ENCODE measurements at places on chromosomes 5 and 9.

DNA sequence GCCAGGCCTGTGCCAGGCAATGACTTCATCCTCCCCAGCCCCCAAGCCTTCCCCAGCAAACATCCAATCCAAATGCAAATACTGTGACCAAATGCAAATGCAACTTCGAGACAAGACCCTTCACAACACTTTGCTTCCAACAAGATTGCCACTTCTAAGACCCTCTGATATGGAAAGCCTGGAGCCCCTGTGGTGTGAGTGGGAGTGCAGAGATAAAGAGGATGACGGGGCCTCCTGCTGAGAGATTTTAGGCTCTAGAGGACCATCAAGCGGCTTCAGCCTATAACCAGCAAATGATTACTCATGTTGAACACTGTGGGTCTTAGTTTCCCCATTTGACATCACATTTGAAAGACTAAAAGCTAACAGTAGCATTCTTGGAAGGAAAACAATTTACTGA is 46.6 kb upstream of the GABRP start:
- no peak for DNase-seq

DNA sequence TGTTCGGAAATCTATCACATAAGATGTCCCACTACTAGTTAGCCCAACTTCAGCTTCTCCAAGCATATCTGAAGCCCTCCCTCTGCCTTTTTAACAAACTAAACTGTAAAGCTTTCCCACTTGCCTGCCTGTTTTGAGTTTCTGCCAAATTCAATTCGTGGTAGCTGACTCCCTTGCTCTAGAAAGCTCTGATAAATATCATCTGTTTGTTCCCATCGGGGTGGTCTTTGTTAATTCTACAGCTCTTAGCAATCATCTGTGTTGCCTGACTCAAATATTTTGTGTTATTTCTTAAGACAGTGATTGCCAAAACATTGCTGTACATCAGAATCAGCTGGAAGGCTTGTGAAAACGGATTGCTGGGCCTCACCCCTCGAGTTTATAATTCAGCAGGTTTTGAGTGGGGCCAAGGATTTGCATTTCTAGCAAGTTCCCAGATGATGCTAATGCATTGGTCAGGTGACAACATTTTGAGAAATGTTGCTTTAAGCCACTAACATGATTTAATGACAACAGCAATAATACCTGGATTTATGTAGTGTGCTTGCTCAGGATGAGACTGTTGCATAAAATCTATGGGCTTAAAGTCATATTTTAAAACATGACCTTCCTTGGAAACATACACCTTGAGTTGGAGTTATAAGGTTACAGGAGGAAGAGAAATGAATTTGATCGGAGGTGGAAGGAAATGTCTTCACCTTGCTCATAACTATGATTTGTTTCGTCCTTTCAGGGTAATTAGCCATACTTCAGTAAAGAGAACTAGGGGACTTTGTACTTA is 631.9 kb downstream of the PSAT1 start:
- DNase-seq: no peak

DNA sequence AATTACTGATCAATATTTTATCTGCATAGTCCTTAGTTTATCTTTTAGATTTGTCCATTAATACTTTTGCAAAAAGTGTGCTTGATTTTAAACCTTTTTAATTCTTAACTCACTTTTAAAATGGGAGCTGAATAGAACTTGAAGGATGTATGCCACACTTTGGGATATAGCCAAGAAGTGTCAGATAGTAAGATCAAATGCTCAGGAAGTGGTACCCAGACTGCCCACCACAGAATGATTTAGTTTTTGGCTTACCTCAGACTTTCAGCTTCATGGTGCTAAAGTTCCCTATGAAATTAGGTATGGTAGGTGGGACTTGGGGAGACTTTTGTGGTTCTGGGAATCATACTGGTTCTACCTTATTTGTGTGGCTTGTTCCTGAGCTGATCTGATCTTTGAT is 14.7 kb downstream of the FOCAD start:
- DNase-seq: no peak

GRCh38 chr5:54304040-54304439 is 6.3 kb downstream of the ARL15 start:
- no peak for DNase-seq

DNA sequence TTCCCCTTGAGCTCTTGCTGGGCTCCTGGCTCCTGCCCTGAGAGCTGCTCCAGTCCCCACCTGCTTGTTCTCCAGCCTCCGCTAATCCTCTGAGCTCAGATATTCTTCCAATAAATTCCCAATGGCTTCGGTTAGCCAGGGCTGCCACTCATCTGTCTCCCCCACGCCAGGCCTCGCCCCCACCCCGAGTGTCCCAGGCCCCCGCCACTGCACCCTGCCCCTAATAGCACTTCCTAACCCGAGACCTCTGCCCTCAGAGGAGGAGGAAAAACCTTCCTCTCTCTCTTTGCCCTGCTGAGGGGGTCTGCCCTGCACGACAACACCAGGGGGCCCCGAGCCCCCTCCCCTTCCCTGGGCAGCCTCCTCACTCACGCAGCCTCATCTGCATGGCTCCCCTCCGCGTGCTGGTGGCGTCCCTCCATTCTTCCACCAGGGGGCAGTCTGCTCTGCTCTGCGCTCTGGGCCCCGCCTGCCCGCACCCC is 5.4 kb upstream of the LCN15 start:
- DNase-seq: peak; percentile 30

- no peak for DNase-seq
Observed at GRCh38 chr9:124654431-124654830, 116.7 kb downstream of the NR6A1 start.

GRCh38 chr9:133635098-133635497 is 1.1 kb upstream of the DBH start:
- no peak for DNase-seq

GRCh38 chr5:90871391-90871991 is 312.9 kb downstream of the ADGRV1 start:
- no peak for DNase-seq

GRCh38 chr9:100066539-100066938 is 32.3 kb downstream of the ERP44 start:
- DNase-seq: no peak

- DNase-seq: no peak
Observed at GRCh38 chr5:97418462-97418861, 235.4 kb upstream of the RIOK2 start.

- DNase-seq: no peak
Observed at GRCh38 chr9:79719989-79720388, 148.2 kb downstream of the TLE4 start.

DNA sequence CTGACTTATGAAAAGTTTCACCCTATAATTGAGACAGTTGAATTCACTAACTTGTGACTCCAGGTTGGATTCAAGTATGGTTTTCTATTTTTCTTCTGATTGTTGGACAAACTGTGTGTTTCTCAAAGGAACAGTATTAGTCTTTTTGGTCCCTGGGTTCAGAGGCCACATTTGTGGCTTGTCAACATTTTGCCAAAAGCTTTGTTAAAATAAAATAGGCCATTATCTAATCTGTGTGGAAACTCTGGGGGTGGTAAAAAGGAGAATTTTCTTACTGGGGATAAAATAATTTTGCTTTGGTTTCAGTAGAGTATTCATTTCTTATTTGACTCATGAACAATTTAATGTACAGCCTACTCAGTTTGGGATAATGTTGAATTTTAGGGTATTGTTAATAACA is 166.3 kb downstream of the TMEM167A start:
- DNase-seq: no peak

DNA sequence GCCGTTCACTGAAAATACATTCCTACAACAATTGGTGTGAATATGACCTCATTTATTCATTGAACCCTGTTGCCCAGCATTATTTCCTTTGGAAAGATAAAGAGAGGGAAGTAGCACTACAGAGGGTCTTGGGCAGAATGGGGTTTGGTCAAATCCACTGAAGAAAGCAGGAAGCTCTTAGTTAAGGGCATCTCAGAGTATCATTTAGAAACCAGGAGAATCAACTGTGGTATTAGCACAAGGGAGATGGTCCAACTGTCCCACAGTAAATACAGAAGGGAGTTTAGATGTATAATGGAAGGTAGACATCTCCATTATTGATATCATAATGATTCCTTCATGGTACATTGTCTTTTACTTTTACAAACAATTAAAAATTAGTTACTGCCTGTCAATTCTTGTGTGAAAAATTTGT is 47.1 kb downstream of the LIX1 start:
- DNase-seq: no peak

DNA sequence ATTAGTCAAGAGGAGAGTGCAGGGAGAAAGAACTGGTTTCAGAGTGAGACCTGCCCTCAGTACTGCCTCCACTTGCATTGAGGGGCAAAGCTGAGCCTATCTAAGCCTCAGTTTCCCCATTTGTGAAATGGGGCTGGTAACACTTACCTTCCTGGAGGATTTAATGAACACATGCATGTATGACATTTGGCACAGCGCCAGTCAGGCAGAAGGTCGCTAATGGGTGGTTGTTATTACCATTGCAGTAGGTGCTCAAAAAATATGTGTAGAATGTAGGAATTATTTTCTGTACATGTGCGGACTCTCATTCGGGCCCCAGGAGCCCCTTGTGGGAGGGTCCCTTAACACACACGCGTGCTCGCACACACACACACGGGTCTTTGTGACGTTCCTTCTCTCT is 10.9 kb downstream of the FAT2 start:
- no peak for DNase-seq

DNA sequence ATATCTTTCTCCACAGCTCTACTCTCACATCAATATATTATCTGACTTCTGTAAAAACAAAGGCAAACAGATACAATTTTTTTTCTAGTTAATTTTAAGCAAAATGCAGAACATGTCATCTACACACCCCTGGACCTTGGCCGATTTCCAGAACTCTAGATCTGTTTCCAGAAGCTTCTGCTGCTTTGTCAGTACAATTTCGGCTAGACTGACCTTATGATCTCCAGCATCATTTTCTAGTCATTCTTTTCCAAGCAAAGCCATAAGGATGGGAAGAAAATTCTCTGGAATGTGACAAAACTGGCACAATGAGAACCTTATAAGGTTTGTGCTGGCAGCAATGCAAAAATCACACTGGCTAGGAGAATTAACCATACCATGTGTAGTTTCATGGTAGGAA is 132.8 kb upstream of the MPDZ start:
- DNase-seq: no peak

GRCh38 chr9:79542735-79543620 is 28.8 kb upstream of the TLE4 start:
- no peak for DNase-seq

- no peak for DNase-seq
Observed at GRCh38 chr9:27328483-27328882, 31.5 kb upstream of the EQTN start.

DNA sequence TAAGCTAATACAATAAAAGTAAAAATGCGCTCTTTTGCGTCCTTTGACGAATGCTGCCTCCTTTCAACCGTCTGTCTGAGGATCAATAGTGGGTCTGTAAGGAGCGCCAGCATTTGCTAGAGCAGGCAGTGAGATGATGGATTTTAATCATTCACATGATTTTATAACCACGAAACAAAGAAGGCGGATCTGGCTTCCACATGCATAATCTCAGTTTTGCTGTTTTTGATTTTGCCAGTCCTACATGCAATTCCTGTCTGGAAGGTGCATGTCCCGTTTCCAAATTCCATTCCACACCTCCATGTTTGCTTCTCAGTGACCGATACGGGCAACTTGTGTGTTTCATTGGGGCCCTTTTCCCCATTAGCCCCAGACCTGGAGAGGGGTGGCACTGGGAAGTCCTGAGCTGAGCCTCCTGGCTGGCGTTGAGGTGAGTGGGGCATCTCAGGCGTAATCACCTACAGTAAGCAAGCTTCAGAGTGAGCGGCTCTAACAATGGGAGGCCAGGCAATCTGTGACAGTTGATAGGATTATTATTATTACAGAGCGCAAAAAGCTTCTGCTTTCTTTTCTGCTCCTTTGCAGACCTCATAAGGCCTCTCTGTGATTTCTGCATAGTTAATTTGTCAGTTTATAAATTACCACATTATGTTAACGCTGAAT is 405.4 kb downstream of the ZSWIM6 start:
- no peak for DNase-seq

GRCh38 chr5:63805151-63805550 is 157.1 kb downstream of the HTR1A start:
- no peak for DNase-seq

GRCh38 chr9:129712634-129713401 is 40.0 kb downstream of the PTGES start:
- no peak for DNase-seq

DNA sequence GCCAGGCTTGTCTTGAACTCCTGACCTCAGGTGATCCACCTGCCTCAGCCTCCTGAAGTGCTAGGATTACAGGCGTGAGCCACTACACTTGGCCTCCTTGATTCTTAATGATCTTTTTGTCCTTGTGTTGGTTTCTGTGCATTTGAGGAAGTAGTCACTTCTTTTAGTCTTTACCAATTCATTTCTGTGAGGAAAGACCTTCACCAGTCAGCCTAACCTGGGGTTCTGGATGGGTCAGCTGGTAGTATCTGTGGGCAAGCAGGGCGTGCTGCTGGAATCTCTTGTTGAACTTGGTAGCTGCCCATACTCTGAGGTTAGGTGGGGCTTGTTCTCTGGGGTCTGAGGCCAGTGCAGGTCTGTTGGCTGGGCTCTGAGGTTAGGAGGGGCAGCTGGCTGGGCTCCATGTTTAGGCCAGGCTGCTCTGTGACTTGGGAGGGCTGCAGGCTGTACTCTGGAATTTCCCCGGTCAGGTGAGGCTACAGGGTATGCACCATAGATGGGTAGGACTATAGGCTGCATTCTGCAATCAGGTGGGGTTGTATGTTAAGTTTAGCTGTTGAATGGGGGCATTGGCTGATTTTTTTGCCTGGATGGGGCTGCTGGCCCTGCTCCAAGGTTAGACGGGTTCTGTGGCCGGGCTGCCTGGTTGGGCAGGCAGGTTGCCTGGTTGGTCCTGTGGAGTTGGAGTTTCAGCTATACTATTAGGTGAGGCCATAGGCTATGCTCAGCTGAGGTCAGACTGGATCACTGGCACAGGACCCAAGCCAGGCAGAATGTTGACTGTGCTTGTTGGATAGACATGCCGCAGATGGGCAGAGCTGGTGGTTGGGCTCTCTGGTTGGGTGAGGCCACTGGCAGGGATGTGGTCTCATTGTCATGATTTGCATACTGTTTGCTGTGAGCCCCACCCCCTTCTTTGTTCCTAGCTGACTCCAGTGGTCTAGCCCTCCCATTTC is 19.2 kb downstream of the UBAP1 start:
- DNase-seq: no peak

GRCh38 chr5:44646016-44646415 is 162.7 kb upstream of the MRPS30 start:
- no peak for DNase-seq

DNA sequence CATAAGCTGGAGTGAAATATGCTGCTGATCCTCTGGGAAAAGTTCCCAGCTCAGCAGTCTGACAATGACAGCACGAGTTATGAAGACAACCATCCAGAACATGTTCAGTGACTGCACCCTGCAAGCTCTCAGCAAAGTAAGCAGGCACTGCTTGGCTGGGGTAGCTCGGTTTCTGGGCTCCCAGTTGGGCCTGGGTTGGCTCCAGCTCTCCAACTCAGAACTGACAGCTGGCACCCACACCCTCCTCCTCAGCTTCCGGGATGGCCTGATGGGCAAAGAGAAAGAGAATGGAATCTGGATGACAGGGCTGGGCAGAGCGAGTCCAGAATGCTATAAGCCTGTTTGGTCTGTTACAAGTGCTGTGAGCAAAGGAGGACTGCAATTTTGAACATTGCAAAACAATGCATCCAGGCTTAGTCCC is 185.0 kb downstream of the CSNK1G3 start:
- DNase-seq: no peak

- DNase-seq: no peak
Observed at GRCh38 chr5:44345871-44346270, 43.3 kb downstream of the FGF10 start.

Data from activated CD4-positive, CD25-positive, alpha-beta regulatory T cell (primary cell).